Stimulated activated CD4-positive, alpha-beta T cell treated with anti-CD3 and anti-CD28 coated beads, Interleukin-4, amount 100 ng/mL, for 24 hours (primary cell): ENCODE measurements at places on chromosomes 2 and 18.

DNA sequence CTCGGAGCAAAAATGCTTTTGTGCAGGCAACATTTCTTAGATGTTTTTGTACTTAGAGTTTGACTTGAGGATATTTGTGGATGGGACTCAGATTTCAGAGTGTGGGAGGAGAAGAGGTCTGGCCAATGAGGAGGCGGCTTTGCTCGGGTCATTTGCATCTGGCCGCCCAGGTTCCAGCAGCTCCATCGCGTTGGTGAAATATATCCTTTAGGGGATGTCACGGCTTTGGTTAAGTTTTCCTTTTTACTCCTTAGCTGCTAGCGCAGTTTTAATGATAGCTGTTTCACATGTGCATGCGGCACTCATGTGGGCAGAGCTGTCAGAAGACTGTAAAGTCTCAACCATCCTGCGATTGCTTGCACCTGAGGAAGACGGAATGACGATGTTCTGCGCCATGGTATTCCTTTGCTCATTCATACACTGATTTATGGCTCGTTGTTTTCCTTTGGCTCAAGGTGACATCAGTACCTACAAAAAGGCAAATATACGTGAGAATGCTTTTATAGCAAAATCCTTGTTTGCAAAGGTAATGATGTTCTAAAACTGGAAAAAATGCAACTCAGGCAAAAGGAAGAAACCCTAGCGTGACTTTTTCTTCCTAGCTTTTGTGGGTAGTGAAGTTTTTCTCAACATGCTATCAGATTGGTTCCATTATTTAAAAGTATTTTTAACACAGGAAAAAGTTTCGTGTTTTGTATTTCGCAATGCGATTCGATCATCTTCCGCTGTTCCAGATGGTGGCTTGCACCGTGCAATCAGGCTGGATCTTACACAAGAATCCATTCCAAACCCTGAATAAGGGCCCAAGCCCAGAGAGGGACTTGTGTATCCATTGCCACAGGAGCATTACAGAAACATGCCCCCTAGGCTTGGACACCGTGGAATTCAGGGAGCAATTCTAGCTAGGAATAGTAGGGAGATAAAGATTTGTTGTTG, 70.5 kb upstream of the ZNF516 start:
- no peak for DNase-seq

GRCh38 chr2:24110660-24111303, 12.4 kb downstream of the PFN4 start:
- no peak for DNase-seq

GRCh38 chr2:15916336-15916735, 24.0 kb upstream of the MYCN start:
- no peak for DNase-seq

DNA sequence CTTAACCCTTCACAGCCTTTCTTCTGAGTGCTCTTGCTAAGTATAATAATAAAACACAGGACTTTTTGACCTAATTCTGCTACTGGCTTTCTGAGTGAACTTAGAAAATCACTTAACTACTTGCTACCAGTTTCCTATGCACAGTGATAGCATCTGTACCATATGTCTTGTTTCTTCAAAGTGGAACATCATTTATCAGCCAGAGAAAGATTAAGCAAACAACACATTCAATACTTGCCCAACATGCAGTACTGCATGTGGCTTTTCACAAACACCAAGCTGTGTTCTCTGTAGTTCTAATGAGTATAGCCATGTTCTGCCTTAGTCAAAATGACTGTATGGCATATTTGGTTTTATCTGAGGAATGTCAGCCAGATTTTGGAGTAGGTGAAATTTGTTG, 1286.6 kb upstream of the ZEB2 start:
- DNase-seq: no peak

- no peak for DNase-seq
Measured at GRCh38 chr18:48661421-48661820, 122.6 kb downstream of the CTIF start.
